GM12891 (cell line): ENCODE measurements at places on chromosomes 6 and 20.
A peak's percentile ranks its signal among the peaks of the same experiment; 100 is the strongest.

DNA sequence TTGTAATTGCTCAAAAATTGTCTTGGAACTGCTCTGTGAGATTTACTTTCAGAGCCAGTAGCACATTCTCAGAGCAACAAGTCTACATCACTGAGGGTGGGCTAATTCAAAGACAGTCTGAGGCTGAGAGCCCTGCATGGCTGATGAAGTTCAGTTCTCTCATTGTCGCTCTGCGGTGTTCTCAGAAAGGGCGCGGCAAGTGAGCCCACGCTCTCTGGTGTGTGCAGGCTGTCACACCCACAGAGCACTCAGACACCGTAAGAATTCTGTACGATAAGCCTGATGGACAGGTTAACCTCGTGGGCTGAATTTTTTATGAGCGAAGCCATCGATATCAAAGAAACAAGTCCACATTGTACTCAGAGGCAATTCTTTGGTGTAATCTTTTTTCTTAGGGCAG, 557.8 kb downstream of the HACE1 start:
- DNase-seq = no peak

DNA sequence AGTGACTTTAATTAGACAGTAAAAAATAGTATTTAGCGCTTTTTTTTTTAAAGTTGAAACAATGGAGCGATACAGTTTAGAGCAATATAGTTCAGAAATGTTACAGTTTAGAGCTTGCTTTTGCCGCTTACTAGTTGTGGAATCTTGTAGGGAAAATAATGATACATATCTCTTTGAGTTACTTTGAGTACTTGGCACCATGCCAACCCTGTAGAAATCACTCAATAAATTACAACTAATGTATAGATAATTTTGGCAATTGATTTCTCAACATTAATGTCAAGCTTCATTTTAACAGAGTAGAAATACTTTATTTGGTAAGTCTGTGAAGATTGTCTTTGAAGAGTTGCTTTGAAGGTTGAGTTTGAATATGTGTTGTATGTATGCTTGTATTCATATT, 27.4 kb downstream of the CDC40 start:
- DNase-seq = no peak

DNA sequence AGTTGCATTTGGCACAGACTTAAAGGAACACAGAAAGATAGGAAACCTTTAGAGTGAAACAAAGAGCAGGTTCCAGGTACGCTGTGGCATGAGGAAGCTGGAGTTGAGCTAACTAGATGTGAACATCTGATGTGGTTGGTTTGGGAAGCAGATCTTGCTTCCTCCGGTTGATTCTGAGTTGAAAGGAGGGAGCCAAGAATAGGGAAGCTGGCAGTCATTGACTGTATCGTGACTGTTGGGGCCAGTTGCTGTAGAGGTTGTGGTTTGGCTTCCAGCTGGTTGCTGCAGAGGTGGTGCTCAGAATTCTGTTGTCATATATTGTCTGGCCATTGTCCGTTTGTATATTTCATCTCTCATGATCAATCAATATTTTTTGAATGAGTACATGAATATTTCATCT, 325.9 kb downstream of the PLCB1 start:
- DNase-seq = no peak

- DNase-seq = no peak
Measured at GRCh38 chr20:38212806-38213606, 47.5 kb downstream of the KIAA1755 start.

DNA sequence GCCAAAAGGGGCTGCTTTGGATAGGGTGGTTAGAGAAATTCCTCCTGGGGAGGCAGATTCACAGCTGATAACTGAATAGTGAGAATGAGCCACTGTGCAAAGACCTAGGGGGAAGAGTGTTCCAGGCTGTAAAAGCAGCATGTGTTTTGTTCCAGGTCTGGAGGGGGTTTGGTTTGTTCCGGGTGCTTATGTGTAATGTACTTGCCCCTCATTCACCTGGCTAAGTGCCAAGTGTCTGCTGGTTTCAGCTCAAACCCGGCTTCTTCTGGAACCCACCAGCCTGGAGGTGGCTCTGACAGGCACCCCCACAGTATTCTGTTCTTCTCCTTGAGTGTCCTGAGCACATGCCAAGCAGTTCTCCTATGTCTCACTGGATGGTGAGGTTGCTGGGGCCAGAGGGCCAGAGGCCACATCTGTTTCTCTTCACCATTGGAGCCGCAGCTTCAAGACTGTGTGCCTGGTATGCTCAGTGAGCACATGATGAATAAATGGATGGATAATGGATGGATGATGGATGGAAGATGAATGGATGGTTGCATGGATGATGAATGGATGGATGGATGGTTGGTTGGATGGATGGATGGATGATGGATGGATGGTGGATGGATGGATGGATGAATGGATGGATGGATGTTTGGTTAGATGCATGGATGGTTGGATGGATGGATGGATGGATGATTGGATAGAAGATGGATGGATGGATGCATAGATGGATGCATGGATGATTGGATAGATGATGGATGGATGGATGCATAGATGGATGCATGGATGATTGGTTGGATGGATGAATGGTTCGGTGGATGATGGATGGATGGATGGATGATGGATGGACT, 227.6 kb downstream of the BMP7 start:
- DNase-seq = no peak

DNA sequence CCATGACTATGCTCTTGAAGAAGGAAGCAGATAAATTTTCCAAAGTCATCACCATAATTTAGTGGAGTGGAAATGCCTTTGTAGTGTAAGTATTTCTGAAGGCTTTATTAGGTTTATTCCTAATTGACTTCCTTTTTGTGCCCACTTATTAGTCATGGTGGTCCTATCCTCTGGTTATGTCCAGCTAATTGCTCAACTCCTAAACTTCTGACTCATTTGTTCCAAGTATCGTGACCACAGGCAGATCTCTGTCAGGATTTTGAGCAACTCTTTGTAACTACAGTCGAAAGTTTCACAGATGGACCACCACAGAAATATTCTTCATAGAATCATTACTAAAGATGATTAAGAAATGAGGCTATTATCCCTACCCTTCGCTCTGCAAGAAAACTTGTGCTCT, 315.6 kb upstream of the PTCHD4 start:
- DNase-seq = no peak

- DNase-seq = no peak
Measured at GRCh38 chr6:166075186-166075585, 92.5 kb downstream of the TBXT start.

DNA sequence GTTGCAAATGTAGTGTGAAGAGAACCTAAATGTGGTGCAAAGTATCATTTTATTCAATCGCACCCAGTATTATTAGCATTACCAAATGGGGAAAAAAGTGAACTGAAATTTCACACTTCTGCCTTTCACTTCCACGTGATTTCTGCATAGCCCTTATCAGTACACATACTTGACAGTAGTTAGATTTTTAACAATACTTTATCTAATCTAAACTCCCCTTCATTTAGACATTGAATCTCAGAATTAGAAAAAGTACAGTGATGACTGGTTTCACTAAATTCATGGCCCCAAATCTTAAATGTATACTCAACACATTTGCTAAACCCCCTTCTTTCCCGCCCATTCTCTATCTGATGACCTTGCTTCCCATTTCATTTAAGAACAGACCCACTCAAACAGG, 14.3 kb downstream of the STX7 start:
- no peak for DNase-seq

GRCh38 chr6:151765444-151765886, 42.0 kb upstream of the ESR1 start:
- DNase-seq = peak; percentile 25

DNA sequence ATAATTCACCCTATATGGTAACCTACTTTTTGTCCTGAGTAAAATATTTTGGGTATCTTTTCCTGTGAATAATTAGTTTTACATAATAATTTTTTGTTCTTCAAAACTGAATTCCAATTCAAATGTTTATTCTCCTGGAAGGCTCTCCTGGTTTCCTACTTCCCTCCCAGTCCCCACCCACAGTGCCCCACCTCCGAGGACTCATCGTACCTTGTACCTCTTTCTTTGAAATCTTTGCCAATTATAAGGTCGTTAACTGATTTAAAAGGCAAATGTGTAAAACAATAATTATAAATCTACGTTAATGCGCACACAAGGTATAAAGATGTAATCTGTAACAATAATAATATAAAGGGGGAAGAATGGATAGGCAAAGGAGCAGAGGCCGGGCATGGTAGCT, 40.5 kb upstream of the VEGFA start:
- no peak for DNase-seq

DNA sequence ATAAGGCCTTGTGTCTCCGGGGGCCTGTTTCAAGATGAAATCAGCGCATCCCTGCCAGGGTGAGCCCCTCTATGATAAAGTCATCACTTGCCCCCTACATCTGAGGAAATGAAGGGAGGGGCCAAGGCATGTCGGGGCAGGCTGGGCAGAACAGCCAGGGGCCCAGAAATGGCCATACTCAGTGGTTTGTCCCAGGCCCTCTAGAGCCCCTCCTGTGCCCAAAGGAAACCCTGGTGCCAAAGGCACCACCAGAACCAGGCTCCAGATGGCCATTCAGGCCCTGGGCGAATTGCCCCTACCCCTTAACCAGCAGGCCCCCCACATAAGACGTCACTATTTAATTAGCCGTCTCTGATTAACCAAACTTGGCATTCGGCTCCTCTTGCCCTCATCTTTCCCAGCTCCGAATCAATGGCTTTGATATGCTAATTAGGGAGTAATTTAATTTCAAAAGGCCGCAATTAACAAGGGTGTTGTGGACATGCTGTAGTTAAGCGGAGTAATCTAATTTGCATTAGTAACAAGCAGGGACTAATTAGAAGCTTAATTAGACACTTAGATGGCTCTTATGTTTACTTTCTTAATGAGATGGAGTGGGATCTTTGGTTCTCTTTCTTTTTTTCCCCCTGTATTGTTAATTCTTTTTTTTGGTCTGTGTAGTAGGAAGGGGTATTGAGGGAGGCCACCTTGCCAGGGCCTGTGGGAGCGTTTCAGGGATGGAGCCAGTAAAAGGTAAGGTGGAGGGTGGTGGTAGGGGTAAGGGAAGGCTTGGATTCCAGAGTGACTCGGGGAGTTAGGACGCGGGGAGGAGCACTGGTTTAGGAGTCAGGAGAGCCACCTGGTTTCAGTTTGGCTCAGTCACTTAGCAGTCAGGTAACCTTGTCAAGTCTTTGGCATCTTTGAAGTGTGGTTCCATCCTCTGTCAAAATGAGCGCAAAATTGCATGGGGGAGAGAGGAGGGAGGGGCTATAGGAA, 9.4 kb downstream of the FOXP4 start:
- DNase-seq = no peak

- no peak for DNase-seq
Measured at GRCh38 chr6:44010411-44011349, 116.6 kb downstream of the MRPL14 start.

DNA sequence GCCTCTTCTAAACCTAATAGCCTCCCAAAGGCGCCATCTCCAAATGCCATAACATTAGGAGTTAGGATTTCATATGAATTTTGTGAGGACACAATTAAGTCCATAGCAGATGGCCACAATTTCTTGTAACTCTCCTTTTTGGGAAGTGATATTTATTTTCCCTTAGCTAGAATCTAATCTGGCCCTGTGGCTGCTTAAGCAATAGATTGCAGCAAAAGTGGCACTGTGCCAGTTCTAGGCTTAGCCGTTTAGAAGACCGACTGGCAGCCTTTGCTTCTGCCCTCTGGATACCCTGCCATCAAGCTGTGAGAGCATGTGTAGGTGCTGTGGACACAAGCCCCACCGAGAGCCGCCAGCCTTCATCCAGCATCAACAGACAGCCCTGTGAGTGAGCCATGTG, 15.9 kb upstream of the ADGB start:
- DNase-seq = no peak

GRCh38 chr6:130359736-130360135, 6.1 kb upstream of the TMEM200A start:
- no peak for DNase-seq

DNA sequence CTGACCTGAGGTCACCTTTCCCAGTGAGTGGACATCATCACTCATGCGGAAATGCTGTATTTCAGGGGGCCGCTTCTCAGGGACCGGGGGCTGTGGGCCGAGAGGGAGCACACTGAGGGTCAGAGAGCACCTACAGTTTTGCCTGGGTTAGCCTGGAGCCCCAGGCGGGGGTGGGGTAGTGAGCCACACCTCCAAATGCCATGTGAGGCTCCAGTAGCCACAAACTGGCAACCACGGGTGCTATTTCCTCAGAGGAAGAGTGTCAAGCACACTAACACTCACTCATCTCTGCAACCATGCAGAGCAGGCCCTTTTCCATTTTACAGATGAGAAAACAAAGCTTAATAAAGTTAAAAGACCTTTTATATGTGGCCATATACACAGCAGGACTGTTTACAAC, 4.7 kb downstream of the EHMT2 start:
- no peak for DNase-seq

DNA sequence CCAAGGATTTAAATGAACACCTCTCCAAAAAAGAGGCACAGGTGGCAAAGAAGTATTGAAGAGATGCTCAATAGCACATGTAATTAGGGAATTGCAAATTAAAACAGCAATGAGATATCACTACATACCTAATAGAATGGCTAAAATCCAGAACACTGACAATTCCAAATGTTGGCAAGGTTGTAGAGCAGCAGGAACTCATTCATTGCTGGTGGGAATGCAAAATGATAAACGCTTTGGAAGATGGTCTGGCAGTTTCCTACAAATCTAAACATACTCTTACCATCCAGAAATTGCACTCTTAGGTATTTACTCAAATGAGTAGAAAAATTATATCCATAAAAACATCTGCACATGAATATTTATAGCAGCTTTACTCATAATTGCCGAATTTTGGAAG, 17.0 kb downstream of the CD93 start:
- no peak for DNase-seq

- no peak for DNase-seq
Measured at GRCh38 chr6:51337277-51337676, 518.6 kb downstream of the TFAP2B start.

DNA sequence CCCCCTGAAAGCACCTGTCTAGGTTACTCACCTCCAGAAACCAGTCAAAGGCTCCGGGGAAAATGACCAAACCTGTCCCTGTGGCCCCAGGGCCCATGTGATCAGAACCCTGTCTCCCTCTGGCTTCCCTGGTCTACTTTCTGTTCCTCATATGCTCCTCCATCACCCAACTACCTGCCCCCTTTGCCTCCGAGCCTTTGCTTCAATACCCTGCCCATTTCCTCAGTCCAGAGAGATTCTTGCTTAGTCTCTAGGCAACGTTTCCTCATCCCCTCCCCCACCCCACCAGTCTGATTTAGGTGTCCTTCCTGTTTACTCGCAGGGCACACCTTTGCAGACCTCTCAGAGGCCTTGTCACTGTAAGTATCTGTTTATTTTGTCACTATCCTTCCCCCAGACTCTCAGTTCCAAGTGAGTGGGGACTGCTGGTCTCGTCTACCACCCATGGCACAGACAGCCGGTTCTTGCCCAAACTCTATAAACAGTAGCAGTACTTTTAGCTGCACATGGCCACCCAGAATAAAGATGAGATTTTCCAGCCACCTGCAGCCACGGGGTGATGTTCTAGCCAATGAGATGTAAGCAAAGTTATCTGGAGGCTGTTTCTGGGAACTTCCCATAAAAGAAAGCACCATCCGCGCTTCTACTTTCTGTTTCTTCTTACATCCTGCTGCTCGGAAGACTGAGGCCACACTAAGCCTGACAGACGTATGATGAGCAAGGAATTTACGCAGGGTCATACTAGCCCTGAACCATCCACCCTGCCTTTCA, 13.3 kb downstream of the ELOVL5 start:
- no peak for DNase-seq
